IMR-90 (cell line): ENCODE measurements at places on chromosomes 1 and 21.

- DNase-seq: peak; percentile 98
These were observed 15.3 kb upstream of the SRSF4 start for GRCh38 chr1:29196863-29197589.

GRCh38 chr1:246595146-246595545 is 28.9 kb downstream of the CNST start:
- no peak for DNase-seq

DNA sequence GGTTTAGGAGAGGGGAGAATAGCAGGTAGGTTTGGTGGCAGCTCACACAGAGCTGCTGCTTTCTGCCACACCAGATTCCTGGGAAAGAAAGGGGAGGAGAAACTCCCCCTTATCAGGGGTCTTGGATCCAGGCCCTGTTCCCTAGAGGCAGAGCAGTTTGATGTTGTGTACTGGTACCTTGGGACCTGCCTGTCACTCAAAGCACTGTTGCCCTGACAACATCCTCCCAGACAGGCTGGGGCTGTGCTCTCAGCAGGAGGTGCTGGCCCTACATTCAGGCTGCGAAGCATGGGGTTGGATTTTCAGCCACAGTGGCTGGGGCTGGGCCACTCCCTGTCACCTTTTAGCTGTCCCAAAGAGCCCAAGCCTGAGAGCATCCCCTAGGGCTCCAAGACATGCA is 188.0 kb downstream of the GRIK3 start:
- no peak for DNase-seq

DNA sequence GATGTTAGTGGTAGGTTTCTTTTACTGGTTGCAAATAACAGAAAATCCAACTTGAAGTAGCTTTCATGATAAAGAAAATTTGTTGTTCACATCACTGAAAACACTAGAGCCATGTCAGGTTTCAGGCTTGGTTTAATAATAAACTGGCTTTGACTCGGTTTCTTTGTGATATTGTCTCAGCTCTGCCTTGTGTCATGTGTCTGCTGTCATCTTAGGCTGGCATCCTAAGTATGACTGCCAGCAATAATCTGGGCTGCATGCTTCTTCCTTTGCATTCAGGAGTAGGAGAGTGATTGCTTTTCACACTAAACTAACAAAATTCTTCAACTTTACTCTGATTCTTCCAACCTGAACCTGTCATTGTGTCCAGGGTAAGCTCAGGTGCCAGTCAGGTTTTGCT is 474.0 kb upstream of the B3GALT2 start:
- no peak for DNase-seq

- DNase-seq: no peak
These were observed 251.9 kb upstream of the LRRC7 start for GRCh38 chr1:69315823-69316222.

DNA sequence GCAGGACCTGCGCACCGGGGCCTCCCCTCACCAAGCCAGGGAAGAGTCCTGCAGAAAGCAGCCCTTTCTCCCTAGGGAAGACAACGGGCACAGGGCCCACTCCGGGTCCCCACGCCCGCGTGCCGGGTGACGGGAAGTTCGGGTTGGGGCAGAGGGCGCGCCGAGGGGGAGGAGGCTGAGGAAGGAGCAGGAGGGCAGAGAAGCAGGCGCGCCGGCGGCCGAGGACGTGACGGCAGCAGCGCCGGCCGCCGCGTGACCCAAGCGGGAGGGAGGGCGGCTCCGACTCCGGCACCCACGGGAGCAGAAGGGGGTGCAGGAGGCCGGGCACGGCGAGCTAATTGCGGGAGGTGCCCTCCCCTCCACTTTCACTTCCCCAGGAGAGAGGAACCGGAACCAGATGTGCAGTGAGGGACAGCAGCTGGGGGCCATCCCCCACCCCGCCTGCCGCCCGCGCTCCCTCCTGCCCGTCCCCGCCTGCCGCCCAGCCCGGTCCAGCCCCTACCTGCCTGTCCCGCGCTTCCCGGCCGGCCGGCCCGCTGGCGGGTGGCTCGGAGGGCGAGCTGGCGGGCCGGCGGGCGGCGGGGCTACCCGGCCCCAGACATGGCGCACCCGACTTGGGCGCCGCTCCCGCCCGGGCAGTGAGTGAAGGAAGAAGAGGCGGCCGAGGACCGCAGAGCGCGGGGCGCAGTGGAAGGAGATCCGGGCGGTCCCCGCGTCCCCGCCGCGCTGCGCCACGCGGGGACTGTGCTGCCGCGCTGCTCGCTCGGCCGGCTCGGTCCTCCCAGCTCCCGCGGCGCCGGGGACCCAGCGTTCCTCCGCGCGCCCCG is 510 bp downstream of the DENND4B start:
- DNase-seq: peak; percentile 56

- no peak for DNase-seq
These were observed 88.3 kb downstream of the LRRC40 start for GRCh38 chr1:70117046-70117445.

DNA sequence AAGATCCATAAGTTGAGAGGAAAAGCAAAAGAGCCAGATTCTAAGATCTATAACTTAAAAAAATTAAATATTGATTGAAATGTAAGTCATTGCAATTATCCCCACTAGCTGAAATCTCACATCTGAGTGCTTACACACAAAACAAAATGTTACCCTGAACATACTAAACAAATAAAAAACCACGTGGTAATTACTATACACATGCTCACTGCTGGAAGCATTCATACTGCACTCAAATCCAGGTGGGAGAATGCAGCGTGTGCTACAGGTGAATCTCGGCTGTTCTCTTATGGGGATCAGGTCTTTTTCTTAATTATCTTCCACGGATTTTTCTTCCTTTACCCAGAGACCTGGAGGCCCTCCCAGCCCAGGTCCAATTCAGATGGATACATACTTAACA is 74.3 kb downstream of the SDC3 start:
- no peak for DNase-seq

DNA sequence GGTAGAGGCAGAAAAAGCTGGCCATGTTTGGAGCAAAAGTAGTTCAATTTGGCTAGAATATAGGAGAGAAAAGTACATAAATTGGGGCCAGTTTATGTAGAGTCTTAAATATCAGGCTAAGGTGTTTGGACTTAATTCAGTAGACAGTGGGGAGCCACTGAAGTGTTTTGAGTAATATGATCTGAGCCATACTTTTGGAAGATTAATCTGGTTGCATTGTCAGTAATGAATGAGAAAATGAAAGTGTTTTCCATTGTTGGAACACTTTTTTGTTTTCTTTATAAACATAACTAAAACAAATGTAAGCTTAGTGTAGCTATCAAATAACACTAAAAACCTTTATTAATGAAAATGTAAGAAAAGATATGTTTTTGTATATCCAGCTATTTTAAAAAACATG is 42.1 kb downstream of the POU2F1 start:
- no peak for DNase-seq

DNA sequence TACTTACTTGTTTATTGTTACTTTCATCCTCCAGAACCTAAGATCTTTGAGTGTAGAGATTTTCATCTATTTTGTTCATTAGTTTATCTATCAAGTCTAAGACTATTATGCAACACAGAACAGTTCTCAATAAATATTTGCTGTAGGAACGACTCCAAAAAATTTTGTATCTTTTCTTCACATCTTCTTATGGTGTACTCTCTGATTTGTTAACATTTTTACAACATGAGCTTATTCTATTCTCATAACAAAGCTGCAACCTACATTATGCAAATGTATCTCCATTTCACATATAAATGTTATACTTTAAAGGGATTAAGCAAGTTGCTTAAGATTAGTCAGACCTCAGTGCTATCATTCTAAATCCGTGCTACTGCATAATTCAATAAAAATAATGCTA is 514.2 kb upstream of the ZP4 start:
- DNase-seq: peak; percentile 51

GRCh38 chr1:12696658-12697057 is 19.3 kb upstream of the AADACL3 start:
- no peak for DNase-seq

DNA sequence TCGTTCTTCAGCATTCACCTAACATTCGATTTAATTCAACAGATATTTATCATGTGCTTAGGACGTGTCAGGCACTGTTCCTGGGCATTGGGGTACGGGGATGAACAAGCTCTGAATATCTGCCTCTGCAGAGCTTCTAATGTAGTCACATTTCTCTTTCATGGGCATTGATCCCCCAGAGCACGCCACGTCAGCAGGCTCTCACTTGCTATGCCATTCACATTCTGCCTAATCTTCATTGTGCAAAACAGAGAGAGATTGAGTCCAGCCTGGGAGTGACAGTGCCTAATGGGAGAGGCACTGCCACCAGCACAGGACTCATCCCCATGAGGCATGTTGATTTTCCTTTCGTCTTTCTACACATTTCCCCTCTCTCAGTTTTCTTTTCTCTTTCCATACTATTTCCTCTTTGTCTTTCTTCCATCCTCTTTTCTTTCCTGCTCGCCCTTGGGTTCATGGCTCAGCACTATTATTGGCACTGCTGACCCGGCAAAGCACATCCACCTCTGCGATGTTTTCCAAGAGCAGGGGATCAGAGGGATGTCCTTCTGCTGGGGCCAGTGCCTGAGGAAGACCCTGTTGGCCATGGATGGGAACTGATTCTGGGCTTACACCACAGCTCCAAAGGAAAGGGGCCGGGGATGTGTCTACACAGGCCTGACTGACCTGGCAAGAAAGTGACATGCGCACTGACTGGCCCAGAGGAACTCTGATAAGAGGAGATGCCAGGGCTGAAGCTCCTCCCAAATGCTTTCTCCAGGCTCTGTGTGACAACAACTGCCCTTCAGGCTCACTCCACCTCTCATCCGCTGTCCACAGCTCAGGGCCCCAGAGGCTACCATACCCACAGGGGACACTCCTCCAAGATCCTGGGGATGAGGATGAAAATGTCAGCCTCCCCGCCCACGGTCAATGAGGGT is 195.9 kb downstream of the TOMM20 start:
- DNase-seq: no peak

DNA sequence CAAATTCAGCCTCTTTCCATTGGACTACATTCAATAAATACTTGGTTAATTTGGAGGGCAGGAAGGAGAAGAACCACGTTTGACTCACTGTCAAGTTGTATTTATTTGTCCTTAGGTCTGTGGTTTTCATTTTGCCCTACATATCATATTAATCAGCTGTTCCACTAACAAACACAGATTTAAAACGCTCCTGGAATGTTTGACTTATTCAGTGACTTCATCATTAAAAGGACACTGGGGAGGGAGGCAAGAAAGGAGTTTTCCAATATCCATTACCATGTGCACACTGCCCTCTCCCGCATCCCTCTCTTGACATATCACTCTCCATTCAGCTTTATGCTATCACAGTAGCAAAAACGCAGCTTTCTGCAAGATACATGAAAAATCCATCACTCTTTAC is 98.2 kb upstream of the C1orf87 start:
- DNase-seq: peak; percentile 53

GRCh38 chr1:167587872-167588271 is 34.3 kb upstream of the CREG1 start:
- DNase-seq: no peak

GRCh38 chr1:25167269-25168192 is 64.8 kb downstream of the SYF2 start:
- no peak for DNase-seq

DNA sequence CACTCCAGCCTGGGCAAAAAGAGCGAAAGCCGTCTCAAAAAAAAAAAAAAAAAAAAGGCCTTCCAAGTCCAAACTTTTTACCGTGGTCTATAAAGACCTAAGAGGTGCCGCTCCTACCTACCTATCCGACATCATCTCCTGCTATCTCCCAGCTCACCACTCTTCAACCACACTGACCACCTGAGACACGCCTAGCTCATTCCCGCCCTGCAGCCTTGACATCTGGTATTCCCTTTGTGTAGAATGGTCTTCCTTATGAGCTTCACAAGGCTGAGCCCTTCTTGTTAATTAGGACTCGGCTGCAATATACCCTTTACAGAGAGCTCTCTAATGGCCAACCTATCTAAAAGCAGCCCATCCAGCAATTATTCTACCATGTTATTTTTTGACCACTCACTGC is 680 bp downstream of the MAGOH start:
- DNase-seq: no peak

DNA sequence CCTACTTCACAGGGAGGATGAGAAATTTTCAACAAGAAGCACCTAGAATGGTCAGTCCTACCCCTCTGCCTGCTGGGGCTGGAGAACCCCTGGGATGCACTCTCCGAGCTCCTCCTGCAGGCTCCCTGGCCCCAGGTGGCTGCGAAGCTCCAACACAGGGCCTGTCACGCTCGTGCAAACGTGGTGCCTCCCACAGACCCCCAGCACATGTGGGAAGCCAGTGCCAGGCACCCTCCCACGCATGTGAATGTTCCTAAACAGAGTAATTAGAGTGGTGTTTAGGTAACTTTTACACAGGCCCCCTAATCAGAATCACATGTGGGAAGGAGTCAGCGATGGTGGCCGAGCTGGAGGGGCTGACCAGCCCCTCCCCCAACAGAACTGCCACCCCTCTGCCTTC is 28.4 kb downstream of the GLIS1 start:
- DNase-seq: no peak

- no peak for DNase-seq
These were observed 492.2 kb upstream of the DAB1 start for GRCh38 chr1:57916041-57916440.

- DNase-seq: peak; percentile 52
These were observed 2.1 kb downstream of the BCAR3 start for GRCh38 chr1:93679546-93679945.

GRCh38 chr1:45172764-45173163 is 33.6 kb downstream of the ZSWIM5 start:
- no peak for DNase-seq

DNA sequence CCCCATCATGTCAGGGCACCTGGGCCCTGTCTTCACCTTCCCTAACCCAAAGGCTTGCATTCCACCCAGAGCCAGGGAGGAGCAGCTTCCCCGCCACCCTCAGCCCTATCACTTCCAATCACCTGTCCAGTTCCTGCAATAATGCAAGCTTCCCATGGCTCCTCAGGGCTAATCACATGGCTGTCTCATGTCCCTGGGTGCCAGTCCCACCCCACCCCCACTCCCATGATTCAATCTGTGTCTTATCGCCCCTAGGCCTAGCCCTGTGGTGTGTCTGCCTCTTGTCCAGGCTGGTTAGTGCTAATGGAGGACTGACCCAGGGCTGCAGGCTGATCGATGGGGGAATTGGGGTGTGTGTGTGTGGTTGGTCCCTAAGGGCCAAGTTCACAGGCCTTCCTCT is 11.0 kb upstream of the PEAR1 start:
- no peak for DNase-seq

DNA sequence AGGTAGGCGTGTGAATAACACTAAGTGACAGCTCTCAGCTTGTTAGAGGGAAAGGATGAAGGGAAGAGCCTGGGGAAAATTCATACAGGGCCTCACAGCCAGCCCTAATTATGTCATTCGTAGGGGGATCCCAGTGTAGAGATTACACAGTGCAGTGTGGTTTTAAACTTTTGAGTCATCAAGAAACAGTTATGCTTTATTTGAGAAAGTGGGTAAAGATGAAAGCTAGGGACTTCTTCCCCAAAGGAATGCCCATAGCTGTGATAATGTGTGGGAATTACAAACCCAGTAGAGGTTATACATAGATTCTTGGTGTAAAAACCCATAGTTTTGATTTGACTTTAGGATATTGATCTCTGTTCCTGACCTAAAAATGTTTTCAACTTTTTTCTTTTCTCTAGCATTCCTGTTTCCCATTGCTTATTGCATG is 1.9 kb downstream of the TTF2 start:
- DNase-seq: peak; percentile 88

- no peak for DNase-seq
These were observed at the start of gene EPS8L3 for GRCh38 chr1:109763646-109764415. TSS of gene EPS8L3 (minus strand) at chr1:109763923. CDS start at chr1:109761749, 2,174 bp downstream.

- no peak for DNase-seq
These were observed 6.9 kb upstream of the SLC35F3 start for GRCh38 chr1:233897325-233898162.
